ENCODE measurements at places on chromosomes 4 and X.

- no peak for DNase-seq
These were observed 2.5 kb upstream of the PPP2R2C start for GRCh38 chr4:6474705-6475457.

GRCh38 chrX:149948016-149948415, 9.7 kb upstream of the EOLA2 start:
- DNase-seq: no peak

DNA sequence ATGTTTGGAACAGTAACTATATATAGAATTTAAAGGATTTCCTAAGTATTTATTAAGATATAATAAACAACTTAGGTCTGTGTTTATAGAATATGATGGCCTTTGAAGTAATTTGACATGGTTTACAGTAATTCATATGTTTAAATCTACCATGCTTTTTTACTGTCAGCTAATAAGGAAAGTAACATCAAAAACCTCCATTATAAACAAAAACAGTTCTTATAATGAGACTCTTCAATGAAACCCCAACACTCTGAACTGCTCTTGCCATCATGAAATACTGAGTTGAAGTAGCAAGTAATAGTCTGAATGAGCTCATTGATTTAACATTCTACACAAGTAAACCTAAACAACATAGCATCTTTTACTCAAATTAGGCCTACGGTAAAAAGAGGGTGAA, 1236.5 kb downstream of the FSTL5 start:
- DNase-seq: no peak

- DNase-seq: no peak
These were observed 22.4 kb upstream of the HPSE start for GRCh38 chr4:83356899-83357661.

GRCh38 chr4:122665161-122665929, 44.5 kb upstream of the IL21 start:
- no peak for DNase-seq

GRCh38 chr4:90545380-90545779, 418.2 kb downstream of the CCSER1 start:
- no peak for DNase-seq

GRCh38 chr4:128913228-128913627, 103.7 kb downstream of the JADE1 start:
- no peak for DNase-seq

DNA sequence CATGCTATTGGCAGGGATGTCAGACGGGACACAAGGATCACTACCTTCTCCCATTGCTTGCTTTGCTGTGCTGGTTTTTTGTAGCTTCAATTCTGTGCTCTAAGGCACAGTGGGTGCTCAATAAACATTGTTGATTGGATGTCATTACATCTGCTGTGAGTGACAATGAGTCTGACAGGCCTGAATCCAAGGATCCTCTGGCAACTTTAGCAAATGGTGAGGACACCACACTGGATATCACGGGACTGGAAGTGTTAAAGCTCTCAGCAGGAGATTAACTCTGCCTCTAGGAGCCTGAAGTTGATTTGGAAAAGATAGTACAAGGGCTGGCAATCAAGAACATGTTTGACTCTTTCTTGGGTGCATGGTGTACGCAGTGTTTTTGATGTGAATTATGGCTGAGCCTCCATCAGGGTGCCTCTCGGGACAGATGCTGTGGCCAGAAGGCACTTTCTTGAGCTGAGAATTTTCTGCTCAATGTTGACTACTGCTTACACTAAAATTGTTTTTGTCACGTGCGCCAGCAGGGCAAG, 217.9 kb downstream of the ARAP2 start:
- DNase-seq: no peak

GRCh38 chr4:77203380-77204197, 46.6 kb downstream of the CCNG2 start:
- DNase-seq: peak; percentile 56
